Stimulated activated CD8-positive, alpha-beta memory T cell treated with anti-CD3 and anti-CD28 coated beads, Interleukin-7, amount 100 ng/mL, for 24 hours (primary cell): ENCODE measurements at places on chromosomes 12 and 14.

- no peak for DNase-seq
These were observed 70.6 kb upstream of the DYNC1H1 start for GRCh38 chr14:101893759-101894158.

DNA sequence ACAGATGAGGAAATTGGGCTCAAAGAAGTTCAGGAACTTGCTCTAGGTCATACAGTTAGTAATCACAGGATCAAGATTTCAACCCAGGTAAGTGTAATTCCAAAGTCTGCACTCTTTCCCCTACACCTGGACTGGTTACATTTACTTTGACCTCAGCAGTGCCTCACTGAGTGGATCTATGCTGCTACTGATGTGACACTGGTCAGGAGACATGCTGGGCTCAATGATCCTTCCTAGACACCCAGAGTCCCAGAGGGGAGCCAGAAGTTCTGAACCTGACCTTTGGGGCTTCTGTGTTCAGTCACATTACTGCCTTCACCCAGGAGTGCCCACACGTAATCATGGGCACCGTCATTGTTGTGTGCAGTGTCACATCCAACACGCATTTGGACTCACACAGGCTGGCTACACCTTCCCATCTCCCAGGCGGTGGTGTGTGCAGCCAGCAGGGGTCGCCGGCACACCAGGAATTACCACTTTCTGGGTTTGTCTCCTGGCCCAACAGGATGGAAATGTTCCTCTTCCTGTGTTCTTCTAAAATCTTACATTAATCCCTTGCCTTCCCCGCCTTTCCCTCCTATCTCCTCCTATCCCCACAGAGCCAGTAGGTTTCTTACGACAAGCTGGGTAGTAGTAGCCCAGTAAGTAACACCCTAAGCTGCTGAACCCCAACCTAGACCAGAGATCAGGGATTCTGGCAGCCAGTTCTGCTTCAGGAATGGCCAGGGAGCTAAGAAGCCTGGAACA is 25.6 kb downstream of the CALCOCO1 start:
- DNase-seq = peak; percentile 66

DNA sequence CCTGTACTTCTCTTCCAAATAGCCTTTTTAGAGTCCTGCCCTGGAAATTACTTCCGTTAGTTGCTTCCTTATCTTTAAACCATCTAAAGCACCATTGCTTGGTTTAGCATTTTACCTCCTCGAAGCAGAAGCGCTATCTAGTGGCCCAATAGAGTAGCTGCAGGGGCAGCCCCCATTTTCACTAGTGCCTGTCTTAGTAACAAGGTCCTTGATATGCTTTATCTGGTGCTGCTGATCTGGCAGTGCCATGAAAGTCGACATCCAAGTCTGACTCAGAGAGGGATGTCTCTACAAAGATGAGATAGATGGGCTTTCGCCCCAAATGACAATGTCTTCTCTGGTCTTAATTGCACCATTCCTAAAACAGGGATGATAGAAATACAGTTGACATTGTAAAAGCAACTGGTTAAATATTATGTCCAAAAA is 25.0 kb upstream of the CIT start:
- DNase-seq = peak; percentile 42

GRCh38 chr12:89947437-89948270 is 239.0 kb upstream of the ATP2B1 start:
- no peak for DNase-seq

GRCh38 chr12:32166510-32166909 is 59.9 kb downstream of the BICD1 start:
- DNase-seq = no peak

- no peak for DNase-seq
These were observed 3.9 kb upstream of the LHX5 start for GRCh38 chr12:113475451-113476175.

GRCh38 chr12:46627686-46628085 is 198.1 kb downstream of the SLC38A4 start:
- no peak for DNase-seq

DNA sequence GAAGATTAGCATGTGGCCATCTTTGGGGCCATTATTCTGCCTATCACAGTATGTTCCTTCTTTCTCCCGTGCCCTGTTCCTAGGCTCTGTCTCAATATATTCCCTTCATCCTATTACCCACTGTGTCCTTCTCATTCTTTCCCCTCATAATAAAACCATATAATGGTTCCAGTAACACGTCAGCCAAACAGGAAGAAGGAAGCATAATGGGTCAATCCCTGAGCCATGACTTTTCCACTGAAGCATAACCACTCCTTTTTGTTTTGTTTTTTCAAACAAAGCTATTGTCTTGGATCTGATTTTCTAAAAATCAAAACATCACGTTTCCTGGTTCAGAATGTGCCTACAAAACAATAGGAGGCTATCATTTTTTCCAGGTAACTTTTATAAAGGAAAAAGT is 21.3 kb upstream of the RHOJ start:
- no peak for DNase-seq
